HS-27A (cell line): ENCODE measurements at places on chromosomes 12 and 14.

- DNase-seq, result no peak
Observed at GRCh38 chr12:6494258-6494743, 399 bp downstream of the NCAPD2 start.

- no peak for DNase-seq
Observed at GRCh38 chr14:22500954-22501726, 87.9 kb downstream of the DAD1 start.

DNA sequence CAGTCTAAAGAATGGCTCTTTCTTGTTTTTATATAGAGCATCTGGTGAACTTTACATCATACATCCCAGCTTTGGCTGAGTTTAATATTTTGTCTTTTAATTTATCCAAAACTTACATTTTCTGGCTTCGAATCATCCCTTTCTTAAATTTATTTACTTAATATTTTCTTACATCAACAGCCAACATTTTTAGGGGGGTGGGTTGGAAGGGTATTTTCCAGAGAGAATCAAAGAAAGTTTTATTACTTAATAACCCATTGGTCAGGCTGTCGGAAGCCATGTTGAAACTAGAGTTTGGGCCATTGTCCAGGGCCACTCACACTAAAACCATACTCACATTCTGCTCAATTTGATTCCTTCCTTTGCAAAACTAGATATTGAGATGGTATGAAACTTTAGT, 220.2 kb downstream of the AEBP2 start:
- DNase-seq, result no peak

GRCh38 chr12:98403936-98404335, 111.5 kb upstream of the TMPO start:
- DNase-seq, result no peak

DNA sequence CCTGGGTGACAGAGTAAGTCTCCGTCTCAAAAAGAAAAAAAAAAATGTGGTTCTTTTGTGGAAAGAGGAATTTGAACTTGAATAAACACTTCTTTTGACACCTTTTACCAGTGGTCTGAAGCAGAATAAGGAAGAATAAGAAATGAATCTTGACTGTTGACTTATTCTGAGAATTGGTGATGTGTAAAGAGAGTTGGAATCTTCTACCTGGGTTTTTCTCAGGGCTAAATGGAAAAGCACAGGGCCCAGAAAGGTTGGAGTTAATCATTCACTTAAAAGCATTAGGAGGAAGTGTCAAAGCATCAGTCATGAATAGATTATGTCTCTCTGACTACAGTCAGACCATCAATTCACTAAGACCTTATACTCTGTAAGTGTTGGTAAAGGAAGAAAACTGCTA, 13.9 kb downstream of the PNMA1 start:
- DNase-seq, result no peak

DNA sequence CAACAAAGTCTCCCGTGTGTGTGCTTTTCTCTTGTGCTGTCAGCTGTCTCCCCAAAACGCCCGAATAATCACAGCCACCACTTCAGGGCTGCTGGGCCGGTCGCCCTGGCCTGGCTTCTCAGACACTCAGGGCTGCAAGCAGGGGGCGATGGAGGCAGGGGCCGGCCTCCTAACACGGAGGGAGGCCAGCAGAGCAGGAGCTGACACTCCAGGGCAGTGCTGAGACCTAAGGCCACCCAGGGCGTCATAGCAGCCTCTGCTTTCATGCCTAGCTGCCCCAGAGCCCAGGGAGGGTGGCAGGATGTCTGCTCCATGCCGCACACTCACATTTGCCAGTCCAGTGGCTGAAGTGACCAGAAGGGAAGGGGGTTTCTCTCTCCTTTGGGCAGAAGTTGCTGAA, 25.6 kb downstream of the STX2 start:
- no peak for DNase-seq

DNA sequence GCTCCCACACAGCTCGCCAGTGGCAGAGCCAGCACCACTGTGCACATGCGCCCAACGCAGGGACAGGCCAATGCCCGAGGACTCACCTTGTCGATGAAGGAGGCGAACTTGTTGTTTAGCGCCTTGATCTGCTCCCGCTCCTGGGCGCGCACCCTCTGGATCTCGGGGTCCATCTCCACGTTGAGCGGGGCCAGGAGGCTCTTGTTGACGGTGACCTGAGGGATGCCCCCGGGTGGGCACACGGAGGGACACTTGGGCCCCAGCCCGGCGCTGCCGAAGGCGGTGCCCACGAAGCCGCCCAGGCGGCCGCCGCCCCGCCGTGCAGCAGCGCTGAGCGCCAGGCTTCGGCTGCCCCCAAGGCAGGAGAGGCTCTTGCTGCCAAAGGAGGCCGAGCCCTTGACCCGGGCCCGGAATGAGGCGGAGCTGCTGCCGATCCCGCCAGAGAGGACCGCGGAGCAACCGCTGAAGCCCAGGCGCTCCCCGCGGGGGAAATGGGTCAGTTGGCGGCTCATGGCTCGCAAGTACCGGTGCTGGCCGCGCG, at the start of gene KRT72:
KRT72 (minus strand) TSS at position 523 of the 541 bp plus-strand sequence; CDS start at position 512, 11 bp downstream.
- no peak for DNase-seq

DNA sequence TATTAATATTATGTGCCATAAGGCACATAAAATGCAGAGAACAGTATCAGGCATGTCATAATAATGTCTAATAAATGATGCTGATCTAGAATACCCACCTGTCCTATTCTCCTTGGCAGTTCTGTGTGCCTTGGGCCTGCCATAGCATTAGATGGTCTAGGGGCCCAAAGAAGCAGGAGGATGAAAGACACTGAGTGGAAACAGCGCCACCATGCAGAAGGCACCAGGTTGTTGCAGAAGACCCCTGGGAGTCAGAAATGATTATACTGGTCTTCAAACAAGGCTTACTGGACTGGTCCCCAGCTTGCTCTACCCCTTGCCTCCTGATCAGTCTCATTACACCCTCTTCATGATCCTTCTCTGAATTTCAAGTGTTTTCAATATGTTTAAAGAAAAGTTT, 353.3 kb downstream of the GRIN2B start:
- DNase-seq, result no peak

DNA sequence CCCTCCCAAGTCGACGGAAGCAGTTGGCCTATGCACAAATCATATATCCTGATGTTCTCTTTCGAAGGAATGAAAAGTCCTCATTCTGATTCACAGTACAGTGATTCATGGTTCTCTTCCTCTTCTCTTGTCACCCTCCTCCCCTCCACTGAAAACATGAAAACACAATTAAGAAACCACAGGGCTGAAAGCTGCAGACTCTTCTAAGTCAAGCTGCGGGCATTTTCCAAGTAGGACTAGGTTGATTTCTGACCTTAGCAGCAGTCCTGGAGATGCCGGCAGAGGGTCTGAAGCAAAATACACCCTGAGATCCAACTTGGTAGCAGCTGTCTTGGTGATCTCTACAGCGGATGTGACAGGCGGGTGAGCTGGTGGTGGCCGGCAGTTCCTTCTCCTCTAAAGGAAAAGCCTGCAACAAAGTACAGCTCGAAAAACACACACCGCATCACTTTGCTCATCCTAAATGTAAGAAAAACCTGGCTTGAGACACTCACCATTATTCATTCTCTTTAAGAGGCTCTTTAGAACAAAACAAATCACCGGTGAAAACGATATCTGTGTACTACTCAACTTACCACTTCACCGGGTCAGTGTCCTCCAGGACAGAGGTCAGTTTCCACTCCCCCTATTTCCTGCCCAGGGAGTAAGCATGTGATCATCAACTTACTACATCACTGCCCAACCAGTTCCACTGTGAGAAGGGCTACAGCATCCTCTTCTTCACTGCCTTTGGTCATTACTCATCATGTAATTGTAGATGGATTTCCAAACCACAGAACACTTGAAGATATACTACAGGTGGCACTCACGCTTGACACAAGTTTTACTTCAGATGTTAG, 6.0 kb downstream of the TMCC3 start:
- DNase-seq, result peak; percentile 24

GRCh38 chr12:19872621-19873540, 433.6 kb downstream of the AEBP2 start:
- no peak for DNase-seq

DNA sequence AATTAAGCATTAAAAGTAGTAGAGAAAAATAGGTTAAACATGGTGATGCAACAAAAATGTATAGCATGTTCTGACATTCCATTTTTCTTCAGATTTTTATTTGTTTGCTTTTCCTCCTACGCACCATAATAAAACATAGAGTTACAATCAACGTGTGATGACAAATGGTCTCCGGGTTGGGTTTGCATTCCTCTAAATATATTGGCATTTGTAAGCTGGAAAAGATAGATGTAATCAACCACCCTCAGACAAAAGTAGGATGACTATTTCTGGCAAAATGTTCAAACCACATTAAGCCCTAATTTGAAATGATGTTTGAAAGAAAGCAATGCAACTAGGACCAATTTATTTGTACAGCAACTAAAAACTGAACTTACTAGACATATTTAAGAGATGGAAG, 58.4 kb downstream of the SLC25A21 start:
- DNase-seq, result no peak

GRCh38 chr14:100074431-100075100, 9.3 kb downstream of the EVL start:
- no peak for DNase-seq

GRCh38 chr14:53510281-53510912, 357.3 kb upstream of the DDHD1 start:
- no peak for DNase-seq

DNA sequence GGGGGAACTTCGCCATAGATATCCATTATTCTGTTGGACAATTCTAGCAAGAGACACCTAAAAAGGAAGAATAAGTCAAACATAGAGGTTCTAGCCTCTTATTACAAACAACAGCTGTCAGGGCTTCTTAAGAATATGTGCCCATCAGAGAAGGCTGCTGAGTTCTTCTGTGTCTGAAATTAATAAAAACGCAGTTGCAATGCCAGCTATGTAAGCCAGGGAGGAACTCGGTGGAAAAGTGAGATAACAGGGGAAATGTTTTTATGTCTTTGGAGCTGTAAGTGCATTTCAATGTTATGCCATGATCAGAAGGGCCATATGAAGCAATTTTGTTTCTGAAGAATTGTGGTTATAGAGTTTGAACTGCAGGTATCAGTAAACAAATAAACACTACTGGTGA, 95.0 kb downstream of the SYT1 start:
- DNase-seq, result no peak

GRCh38 chr14:70943838-70944237, 36.6 kb downstream of the PCNX1 start:
- no peak for DNase-seq

- no peak for DNase-seq
Observed at GRCh38 chr14:31926123-31926522, 151.0 kb upstream of the ARHGAP5 start.

DNA sequence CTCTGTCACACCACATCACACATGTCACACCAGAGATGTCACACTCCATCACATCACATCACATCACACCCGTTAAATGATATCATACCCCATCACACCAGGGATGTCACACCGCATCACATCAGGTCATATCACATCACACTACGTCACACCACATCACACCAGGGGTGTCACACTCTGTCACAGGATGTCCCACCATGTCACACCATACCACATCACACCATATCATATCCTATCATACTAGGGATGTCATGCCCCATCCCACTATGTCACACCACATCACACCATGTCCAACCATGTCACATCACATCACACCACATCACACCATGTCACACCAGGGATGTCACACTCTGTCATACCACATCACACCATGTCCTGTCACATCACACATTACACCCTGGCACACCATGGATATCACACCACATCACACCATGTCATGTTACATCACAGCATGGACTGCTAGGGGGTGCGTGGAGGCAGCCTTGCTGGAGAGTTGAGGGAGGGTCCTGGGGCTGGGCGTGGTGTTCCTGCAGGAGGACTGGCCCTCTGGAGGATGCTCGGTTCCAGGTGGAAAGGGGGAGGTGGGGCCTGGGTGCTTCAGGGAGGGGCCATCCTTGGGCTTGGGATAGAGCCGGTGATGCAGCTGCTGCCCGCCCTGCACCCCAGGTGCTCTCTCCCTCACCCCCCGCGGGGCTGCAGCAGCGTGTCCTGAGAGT, 134.6 kb downstream of the TMEM121 start:
- DNase-seq, result no peak

DNA sequence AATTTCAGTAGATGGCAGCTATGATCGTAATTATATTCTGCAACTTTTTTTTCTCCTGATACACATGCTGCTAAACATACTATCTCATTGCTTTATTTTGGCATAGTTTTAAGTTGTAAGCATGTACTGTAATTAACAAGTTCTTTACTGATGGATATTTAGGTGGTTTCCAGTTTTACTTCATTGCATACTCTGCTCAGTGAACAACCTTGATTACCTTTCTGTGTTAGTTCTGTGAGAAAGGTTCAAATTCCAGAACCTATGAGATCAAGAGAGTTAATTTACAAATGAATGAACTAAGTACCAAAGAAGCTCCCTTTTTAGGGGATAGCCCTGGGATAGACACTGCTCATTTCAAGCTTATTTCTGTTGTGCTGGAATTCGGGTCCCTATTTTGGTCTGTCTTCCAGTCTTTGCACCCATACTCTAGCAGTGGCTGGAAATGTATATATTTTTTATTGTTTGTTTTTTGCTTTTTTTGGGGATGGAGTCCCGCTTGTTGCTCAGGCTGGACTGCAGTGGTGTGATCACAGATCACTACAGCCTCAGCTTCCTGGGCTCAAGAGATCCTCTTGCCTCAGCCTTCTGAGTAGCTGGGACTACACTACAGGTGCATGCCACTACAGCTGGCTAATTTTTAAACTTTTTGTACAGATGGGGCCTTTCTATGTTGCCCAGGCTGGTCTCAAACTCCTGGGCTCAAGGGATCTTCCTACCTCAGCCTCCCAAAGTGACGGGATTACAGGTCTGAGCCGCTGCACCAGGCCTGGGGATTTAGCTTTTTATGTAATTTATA, 10.6 kb downstream of the PAPOLA start:
- DNase-seq, result no peak

- no peak for DNase-seq
Observed at GRCh38 chr12:24705216-24705615, 243.7 kb downstream of the BCAT1 start.

- DNase-seq, result no peak
Observed at GRCh38 chr14:69339426-69339825, 58.7 kb downstream of the ERH start.

DNA sequence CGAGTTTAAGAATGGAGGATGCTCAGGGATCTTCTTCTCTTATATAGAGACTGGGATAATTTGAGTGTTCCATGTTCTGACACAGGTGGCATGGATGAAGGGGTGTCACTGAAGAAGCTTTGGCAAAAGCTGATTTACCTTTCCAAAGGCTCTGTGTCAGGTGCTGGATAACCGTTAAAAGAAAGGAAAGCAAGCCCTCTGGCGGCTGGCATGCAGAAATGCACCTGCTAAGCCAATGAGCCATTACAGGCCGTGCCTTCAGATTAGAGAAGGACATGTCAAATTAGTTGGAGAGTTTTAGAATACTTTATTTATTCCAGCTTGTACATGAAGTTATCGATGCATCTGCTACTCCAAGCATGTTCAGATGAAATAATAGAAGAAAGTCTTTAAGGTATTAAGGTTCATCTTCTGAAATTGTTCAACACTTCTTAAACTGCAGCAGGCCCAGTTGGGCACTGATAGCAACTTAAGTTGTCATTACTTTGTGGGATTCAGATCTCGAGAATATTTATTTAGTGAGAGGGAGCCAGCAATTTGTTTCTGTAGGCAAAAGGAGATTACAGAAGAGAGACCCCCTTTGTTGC, 678.2 kb downstream of the NRXN3 start:
- DNase-seq, result no peak
